ENCODE measurements at places on chromosomes 5 and 9. TPM values are rescaled to one million over a fixed set of nuclear protein-coding genes. Genes with fewer than 3 reads are reported as not detected.

- DNase-seq: no peak
Measured at GRCh38 chr5:52342361-52342760, 445.4 kb upstream of the ITGA1 start.

- DNase-seq: no peak
Measured at GRCh38 chr5:50420343-50420935, 20.6 kb downstream of the EMB start.

DNA sequence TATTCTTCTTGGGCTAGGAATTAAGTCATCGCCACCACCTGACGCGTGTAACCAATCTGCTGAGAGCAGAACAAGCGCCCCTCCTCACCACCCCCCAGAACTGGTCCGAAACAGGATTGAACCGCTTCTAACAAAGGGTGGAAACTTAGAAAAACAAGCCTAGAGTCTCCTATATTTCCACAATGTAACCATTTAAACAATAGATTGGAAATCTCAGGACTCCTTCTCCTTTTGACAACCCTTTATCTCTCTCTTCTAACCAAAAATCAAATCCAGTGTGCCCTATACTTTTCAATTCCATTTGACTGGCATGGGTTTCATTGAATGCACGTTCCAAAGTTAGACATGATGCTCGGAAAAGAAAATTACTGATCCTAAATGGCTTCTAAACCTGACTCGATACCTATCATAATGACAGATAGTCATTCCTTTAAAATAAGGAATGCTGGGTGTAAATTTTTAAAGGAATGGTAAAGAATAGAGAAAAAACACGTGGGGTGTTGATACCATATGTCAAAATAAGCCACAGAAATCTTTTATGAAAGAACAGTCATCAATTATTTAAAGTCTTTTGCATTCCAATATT lies 1.2 kb downstream of the ARRDC3 start:
- DNase-seq: peak; percentile 76

DNA sequence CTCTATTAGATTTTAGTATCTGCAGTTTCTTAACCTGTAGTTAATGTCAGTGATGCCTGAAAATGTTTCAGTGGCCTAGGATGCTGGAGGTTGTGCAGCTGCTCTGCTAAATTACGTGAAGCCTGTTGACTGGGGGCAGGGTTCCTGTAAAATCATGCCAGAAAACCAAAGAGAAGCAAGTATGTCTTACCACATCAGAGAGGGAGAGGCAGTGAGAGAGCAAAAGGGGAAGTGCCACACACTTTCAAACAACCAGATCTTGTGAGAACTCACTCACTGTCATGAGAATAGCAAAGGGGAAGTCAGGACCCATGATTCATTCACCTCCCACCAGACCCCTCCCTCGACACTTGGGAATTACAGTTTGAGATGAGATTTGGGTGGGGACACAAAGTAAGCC lies 83.9 kb upstream of the CYLC2 start:
- no peak for DNase-seq

DNA sequence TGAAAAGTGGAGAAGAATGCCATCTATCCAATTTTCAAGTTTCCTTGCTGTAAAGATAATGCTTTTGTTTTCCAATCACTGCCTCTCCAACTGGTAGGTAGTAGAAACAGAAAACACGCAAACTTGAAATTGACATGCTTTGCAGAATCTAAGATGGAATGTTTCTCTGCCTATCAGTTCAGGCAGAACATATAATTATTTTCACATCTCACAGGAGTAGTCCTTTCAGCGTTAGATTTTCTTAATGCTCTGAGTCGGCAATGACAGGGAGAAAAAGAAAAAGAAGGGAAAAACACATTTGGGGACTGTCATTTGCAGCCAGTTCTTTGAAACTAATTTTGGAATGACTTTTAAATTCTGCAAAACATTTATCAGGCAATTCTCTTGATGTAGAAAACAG lies 818.7 kb upstream of the PTPRD start:
- DNase-seq: no peak

DNA sequence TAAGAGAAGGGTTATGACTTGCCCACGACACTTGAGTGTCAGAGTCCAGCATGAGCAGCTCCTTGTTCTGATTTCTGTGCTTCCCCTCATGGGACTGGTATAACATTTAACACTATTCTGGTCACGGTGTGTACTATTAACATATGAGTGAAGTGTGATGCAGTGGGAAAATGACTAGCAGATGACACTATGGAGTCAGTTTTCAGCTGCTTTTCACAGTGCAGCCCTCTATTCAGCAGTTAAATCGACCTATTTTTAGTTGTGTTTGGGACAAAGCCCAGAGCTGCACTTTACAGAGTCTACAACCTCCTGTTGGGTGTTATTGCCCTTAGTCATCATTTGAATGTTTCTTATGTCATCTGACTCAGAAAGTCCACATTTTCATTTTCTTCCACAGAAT lies 59.1 kb downstream of the CHSY3 start:
- no peak for DNase-seq

- no peak for DNase-seq
Measured at GRCh38 chr9:14482856-14483255, 168.9 kb upstream of the NFIB start.

DNA sequence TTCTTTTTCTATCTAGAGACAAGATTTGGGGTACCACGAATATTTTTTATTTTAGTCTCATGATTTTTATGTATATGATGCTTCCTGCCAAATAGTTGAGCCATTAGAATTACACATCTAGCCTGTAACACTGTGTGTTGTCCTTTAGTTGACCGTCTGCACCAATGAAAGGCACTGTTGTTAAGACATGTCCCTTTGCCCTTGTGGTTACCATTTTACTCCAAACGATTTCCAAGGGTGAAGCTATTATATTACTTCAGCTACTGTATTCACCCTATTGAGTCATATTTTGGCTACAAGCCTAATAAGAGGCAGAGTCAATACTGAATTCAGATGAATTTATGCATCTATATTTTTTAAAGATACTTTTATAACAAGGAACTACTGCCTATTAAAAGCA lies 207.6 kb downstream of the CETN3 start:
- no peak for DNase-seq

Gene STKLD1
- 0.96 TPM for total RNA-seq

Gene WNT8A
- not detected for total RNA-seq

Gene PGM5
- total RNA-seq: 11.6 TPM

Gene MGAT4B
- 73.7 TPM for total RNA-seq

All from breast epithelium (tissue), 4 donors.